ENCODE measurements at places on chromosomes 6 and 20. TPM values are rescaled to one million over a fixed set of nuclear protein-coding genes. Genes with fewer than 3 reads are reported as not detected.
A peak's percentile ranks its signal among the peaks of the same experiment; 100 is the strongest.

- peaks cover 6% of the 10 kb centered on the region for H3K27me3 ChIP-seq
- H3K27ac ChIP-seq, result no peak overlapping the region
- no peaks in the 10 kb centered on the region for H3K36me3 ChIP-seq
- no peaks in the 10 kb centered on the region for H3K4me1 ChIP-seq
- DNase-seq, result no peak
- no peak overlapping the region for H3K4me3 ChIP-seq
These were observed 211.1 kb downstream of the GMDS start for GRCh38 chr6:2034256-2034655.

GRCh38 chr6:132504757-132505156, 8.2 kb downstream of the STX7 start:
- no peaks in the 10 kb centered on the region for H3K4me1 ChIP-seq
- no peak overlapping the region for H3K4me3 ChIP-seq
- DNase-seq, result no peak
- H3K27me3 ChIP-seq, result no peaks in the 10 kb centered on the region

DNA sequence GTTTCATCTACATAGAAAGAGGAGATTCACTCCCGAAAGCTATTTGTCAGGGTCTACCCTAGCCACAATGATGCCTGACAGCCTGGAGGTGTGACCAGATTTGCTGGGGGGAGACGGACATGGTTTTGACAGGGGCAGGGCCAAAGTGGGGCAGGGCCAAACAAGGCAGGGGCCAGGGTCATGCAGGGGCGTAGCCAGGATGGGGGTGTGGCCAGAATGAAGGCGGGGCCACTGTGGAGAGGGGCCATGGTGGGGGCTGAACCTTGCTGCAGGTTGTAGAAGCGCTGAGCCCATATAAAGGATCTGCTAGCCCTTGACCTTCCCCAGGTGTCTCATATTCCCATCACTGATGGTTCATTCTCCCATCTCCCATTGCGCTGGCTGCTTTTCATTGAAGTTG, 184.1 kb upstream of the SULF2 start:
- H3K4me1 ChIP-seq, result no peaks in the 10 kb centered on the region
- peak; percentile 36 for DNase-seq

The IYD gene
- total RNA-seq, result not detected

Measured in K562 (cell line).